ENCODE measurements at places on chromosomes 1 and 21.

GRCh38 chr1:55064861-55065263, 25.5 kb downstream of the PCSK9 start:
- DNase-seq, result peak; percentile 86

- DNase-seq, result peak; percentile 89
Observed at GRCh38 chr1:109996476-109996875, 11.9 kb downstream of the AHCYL1 start.

DNA sequence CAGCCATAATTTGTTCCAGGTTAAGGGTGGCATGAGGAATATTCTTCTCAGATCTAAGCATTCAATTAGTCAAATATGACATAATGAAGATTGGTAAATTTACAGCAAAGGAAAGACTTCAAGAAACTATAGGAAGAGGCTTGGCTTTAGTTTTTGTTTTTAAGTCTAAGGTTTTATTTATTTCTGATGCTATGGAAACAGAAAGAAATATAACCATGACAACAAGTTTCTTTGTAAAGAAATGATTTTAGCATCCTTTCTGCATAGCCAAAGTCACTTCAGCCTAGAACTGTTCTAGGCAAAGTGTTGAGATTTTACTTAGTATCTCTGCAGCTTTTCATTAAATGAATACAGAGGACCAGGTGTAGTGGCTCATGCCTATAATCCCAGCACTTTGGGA, 27.7 kb downstream of the PEA15 start:
- DNase-seq, result no peak

- DNase-seq, result no peak
Observed at GRCh38 chr1:47611992-47612391, 174.1 kb downstream of the FOXD2 start.

DNA sequence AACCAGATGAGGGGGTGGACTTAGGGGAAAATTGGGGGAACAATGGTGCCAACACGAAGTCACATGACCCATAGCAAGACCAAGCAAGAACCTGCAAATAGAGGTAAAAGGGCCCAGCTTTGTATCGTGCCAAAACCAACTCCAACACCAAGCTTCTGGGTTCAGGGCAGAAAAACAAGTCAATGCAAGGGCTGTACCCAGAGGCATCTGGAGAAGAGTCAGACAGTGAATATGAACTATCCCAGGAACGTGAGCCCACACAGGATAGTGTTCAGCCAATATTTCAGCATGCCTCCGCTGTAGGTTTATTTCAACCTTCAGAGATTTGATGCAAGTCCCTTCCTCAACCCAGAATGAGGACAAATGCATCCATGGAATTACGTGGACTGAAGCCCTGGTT, 15.0 kb upstream of the ZMYM6 start:
- DNase-seq, result no peak

DNA sequence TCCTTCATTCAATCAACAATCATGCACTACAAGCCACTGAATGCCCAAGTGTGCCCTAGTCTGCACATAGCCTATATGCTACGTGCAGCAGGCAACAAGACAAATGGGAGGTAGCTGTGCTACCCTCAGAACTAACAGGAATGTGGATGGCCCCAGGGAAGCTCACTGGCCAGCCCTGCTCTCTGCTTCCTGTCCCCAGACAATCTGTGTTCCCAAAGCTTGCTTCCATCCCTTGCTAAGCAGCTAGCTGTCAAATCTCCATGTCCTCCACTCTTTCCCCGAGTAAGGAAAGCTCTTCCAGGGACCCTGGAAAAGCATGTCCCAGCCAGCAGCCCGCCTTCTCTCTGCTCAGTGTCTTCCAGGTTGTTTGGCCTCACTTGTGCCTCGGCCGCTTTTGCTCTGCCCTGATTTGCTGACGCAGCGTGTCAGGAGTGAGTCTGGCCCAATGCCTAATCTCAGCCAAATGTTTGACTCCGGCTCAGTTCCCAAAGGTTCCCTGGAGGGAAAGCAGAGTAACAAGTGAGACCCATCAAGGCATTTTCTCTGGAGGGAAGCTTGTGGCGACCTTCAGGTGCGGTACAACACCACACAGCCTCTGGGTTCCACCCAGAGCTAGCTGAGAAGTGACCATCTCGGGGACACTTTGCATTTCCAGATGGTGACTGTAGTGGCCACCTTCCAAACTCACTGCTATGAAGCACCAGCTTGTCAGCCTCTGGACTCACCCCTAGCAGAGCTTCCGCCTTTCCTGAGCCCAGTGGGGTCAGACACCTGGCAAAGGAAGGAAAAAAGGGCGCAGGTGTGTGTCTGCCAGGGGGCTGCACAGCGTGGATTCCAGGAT, 243.4 kb downstream of the RHOU start:
- DNase-seq, result peak; percentile 10

DNA sequence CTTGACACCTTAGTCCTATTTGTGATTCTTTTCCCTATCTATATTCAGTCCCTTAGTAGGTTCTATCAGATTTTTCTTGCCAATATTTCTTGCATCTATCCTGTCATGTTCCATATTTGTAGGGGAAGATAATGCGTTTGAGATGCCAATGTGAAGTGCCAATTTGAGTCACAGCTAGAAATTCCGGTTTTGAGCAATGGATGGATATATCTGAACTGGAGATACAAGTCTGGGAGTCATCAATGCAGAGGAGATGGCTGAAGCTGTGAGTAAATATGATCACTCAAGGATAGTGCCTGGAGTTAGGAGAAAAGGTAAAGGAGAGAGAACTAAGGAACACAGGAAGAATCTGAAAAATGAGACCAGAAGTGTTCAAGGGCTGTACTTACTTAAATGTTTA, 93.8 kb downstream of the COQ8A start:
- no peak for DNase-seq

DNA sequence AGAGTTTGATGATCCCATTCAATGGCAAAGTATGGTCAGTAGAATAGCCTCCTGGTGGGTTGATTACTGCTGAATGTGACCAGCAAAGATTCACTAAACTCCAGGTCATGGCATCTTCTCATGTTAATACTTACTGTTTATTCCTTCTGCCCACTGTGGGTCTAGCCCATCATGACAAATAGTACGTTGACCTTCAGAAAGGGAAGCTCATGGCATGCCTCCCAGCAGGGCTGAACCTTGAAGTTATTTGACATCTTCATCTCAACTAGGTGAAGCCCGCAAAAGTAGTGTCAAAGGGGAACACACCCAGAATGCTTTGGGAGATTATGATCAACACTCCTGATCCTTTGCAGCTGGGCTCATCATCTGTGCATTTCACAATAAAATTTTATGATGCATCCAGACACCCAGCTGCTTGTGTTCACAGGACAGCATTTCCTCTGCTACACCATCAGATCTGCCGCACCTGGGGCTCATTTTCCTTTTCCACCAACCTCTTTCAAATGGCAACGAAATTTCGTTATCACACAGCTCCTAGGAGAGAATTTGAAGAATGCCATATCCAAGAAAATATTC, 49.6 kb downstream of the HLX start:
- DNase-seq, result no peak

- DNase-seq, result no peak
Observed at GRCh38 chr1:76480827-76481226, 386.5 kb upstream of the ST6GALNAC5 start.

DNA sequence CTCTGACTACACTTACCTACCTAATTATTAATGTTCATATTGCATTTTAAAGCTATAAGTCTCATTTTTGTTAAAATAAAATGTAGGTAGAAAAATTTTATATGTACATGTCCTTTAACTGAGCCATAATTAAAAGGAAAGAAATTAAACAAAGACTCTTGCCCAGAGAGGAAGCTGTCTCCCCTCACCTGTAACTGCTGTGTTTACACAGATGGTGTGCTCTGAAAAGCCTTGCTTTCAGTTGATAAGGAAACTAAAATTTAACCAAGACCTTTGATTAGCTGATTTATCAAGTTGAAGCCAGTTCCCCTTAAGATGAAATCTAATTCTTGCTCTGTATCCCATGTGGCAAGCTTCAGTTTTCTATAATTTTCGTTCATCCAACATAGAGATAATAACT, 213.5 kb downstream of the LYPLAL1 start:
- DNase-seq, result no peak

DNA sequence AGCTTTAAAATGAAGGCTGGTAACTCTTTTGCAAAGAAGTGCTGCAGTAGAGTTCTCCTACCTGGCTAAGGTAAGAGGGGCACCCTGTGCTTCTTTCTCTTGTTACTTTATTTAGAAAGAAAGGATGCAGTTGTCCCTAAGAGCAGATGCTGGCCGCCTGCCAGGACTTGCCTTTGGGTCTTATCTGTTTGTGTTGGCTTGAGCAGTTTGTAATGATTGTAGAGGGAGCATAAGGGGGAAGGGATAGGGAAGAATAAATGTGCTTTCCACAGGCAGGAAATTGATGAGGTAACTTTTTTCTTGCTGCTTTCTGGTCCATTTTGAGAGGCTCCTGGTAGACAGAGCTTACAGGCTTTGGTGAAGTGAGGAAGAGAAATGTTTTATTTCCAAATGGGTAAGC, 229.6 kb downstream of the HHAT start:
- peak; percentile 30 for DNase-seq

- no peak for DNase-seq
Observed at GRCh38 chr1:74467786-74468377, 44.5 kb downstream of the LRRC53 start.
